Osteoblast (primary cell): ENCODE measurements at places on chromosomes 16 and 17. TPM values are rescaled to one million over a fixed set of nuclear protein-coding genes. Genes with fewer than 3 reads are reported as not detected.

GRCh38 chr16:75043175-75043895 is 44.5 kb downstream of the ZNRF1 start:
- DNase-seq = no peak

DNA sequence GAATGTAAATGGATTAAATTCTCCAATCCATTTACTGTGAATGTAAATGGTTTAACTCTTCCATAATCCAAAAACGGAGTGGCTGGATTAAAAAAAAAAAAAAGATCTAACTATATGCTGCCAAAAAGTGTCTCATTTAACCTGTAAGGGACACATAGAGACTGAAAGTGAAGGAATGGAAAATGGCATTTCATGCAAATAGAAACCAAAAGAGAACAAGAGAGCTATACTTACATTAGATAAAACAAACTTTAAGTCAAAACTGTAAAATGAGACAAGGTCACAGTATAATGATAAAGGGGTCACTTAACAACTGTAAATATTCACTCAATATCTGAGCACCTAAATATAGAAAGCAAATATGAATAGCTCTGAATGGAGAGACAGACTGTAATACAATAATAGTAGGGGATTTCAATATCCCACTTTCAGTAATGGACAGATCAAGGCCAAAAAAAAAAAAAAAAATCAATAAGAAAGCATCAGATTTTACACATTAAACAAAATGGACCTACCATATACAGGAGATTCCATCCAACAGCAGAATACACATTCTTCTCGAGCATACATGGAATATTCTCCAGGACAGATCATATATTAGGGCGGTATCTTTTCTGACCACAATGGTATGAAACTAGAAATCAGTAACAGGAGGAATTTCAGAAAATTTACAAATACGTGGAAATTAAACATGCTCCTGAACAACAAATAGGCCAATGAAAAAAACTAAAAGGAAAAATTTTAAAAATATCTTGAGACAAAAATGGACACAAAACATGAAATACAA is 36.4 kb downstream of the CDR2 start:
- DNase-seq = no peak

GRCh38 chr16:89476811-89477261 is 13.5 kb downstream of the ANKRD11 start:
- no peak for DNase-seq

- DNase-seq = no peak
These were observed 34.9 kb upstream of the NLRP1 start for GRCh38 chr17:5619088-5619740.

DNA sequence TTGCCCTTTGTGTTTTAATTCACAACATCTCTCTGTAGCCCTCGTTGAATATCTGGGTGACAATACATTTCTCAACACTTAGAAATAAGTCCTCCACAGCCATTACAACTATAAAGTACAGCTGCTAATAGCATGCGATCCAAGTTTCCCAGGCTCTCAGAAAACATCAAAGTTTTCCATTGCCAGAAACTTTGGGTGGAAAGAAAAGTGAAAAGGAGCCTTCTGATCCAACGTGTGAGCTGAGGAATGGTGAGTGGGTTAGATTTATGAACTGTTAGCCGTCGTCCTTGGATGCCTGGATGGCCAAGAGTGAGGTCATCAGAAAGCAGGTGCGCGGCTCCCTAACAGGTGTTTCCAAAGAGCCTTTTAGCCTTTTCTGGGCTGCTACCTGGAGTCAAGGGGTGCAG is 258.0 kb downstream of the PMP22 start:
- no peak for DNase-seq

Gene NPIPB4
- total RNA-seq = 42.7 and 77.5 TPM in 2 replicates

Gene TP53TG3B
- total RNA-seq = 0.36 TPM in 1 of 2 replicates, not detected in the other

Gene CES5A
- total RNA-seq = not detected in 2 replicates

- DNase-seq = peak; percentile 96
These were observed 8.0 kb downstream of the FLYWCH1 start for GRCh38 chr16:2919511-2920255.

Gene PGP
- total RNA-seq = 14.1 and 14.4 TPM in 2 replicates

GRCh38 chr17:65364438-65364837 is 197.0 kb downstream of the AXIN2 start:
- DNase-seq = no peak

GRCh38 chr17:76405607-76405966 is 21.2 kb downstream of the SPHK1 start:
- DNase-seq = peak; percentile 59

- peak; percentile 86 for DNase-seq
These were observed 4.8 kb downstream of the SCGB1C2 start for GRCh38 chr17:142102-142661.

DNA sequence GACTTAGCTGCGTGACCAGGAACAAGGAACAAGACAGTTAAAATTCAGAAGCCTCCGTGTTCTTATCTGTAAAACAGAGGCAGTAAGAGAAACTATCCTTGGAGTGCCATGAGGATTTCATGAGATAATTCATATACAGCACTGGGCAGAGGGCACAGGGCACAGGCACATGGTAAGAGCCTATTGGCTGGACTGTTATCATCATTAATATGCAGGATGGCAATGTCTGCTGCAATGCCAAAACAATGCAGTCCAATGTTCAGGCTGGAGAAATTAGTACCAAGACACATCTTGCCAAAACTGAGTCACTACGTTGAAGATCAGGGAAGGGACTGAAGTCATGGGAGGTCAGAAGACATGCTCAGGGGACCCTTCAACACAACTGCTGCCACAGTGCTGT is 13.6 kb downstream of the CDRT4 start:
- DNase-seq = no peak

GRCh38 chr17:13593021-13593751 is 8.5 kb downstream of the HS3ST3A1 start:
- DNase-seq = no peak

Gene HOXB13
- total RNA-seq = not detected in 2 replicates

- DNase-seq = peak; percentile 88
These were observed 855 bp downstream of the TUFM start for GRCh38 chr16:28845293-28845692.

Gene CCDC40
- 8.3 and 11.8 TPM in 2 replicates for total RNA-seq

DNA sequence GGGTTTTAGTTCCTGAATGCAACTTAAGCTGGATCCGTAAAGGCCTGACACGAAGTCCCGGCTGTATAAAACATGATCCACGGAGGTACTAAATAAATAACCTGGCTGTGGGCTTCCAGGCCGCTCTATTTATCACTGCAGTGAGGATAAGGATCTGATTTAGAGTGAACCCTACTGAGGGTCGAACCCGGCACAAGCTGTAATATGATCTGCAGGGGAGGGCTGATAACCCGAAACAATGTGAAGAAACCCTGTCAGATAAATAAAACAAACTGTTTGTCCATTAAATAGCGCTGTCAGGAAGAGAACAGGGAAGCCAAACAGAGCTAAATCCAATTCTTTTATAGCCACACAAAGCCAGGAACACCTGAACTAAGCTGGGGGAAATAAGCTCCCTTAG is 375.6 kb upstream of the SALL1 start:
- no peak for DNase-seq

Gene HAP1
- under 0.01 TPM in 1 of 2 replicates, not detected in the other for total RNA-seq

DNA sequence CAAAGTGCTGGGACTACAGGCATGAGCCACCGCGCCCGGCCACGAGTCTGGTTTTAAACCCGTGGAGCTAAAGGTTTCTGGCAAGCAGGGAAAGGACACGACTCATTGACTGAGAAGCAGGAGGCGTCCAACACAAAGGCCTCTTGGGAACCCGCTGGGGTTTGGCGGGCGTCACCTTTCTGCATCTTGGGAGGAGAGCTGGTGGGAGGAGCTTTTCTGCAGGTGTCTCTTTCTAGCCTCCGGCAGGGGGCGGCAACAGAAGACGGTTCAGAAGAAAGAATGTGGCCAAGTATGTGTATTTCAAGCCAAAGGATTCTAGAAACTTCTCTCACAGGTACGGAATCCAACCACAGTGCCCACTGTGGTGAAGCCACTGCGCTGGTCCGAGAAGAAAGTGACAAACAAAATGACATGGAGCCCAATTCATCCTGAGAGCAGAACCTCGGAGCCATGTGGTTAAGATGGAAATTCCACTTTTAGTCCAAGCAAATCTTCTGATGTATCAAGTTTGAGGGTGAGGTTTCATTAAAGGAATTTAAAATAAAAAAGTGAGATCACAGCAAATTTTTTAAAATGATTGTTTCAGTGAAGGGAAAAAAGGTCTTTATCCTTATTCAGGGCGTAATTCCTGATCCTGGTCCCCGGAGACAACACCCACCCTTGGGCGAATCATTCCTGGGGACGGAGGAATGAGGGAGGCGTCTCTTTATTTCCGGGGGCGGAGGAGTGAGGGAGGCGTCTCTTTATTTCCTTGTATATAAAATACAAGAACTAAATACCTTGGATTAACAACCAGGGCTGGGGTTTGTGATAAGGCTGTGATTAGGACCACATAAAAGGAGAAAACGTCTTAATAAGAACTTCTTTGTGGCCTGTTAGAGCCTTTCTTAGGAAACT is 97.6 kb downstream of the MRM3 start:
- DNase-seq = peak; percentile 92

Gene PRSS21
- not detected in 2 replicates for total RNA-seq

Gene DRC3
- total RNA-seq = 1.8 and 2.9 TPM in 2 replicates

- DNase-seq = no peak
These were observed 17.2 kb downstream of the MRC2 start for GRCh38 chr17:62644487-62645173.

GRCh38 chr16:23452221-23452571 is 793 bp downstream of the COG7 start:
- DNase-seq = no peak

DNA sequence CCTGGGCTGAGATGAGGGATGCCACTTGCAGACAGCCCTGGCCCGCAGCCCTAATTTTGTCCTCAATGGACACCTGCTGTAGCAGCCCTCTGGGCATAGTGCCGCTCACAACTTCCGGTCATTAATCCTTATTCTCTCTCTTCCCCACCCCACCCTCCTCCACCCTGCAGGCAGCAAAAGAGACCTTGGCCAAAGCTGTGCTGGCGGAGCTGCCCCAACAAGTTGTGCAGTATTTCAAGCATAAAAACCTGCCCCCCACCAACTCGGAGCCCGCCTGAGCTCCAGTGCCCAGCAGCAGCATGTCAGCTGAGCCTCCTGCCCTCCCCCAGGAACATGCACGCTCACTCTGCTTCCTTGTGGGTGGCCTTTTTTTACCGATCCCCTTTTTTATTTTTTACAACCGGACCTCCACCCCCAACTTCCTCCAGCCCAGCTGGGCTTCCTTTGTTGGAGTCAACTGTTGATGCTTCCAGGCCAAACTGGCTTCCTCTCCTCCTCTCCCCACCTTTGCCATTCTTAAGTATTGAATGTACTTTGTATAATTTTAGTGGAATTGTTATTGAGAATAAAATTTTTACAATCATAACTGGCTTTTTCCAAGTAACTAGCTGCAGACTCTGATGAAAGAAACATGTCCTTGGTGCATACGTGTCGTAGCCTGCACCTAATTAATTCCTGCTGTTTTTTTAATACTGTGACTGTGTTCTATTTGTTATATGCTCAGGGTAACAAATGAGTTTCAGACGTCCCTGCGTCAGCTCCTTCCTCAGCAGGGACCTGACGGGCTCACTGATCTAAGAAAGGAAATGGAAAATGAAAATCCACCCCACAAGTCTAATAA is 38.2 kb downstream of the PSME3IP1 start:
- peak; percentile 83 for DNase-seq

- no peak for DNase-seq
These were observed 1.2 kb downstream of the AQP8 start for GRCh38 chr16:25217921-25218320.

GRCh38 chr16:86191663-86192062 is 292.7 kb downstream of the IRF8 start:
- DNase-seq = no peak

- DNase-seq = no peak
These were observed 40.2 kb downstream of the ARL4D start for GRCh38 chr17:43439041-43439440.

GRCh38 chr17:82064433-82065192 is 991 bp downstream of the DUS1L start:
- DNase-seq = peak; percentile 93

Gene EVI2B
- 4.0 and 6.2 TPM in 2 replicates for total RNA-seq

DNA sequence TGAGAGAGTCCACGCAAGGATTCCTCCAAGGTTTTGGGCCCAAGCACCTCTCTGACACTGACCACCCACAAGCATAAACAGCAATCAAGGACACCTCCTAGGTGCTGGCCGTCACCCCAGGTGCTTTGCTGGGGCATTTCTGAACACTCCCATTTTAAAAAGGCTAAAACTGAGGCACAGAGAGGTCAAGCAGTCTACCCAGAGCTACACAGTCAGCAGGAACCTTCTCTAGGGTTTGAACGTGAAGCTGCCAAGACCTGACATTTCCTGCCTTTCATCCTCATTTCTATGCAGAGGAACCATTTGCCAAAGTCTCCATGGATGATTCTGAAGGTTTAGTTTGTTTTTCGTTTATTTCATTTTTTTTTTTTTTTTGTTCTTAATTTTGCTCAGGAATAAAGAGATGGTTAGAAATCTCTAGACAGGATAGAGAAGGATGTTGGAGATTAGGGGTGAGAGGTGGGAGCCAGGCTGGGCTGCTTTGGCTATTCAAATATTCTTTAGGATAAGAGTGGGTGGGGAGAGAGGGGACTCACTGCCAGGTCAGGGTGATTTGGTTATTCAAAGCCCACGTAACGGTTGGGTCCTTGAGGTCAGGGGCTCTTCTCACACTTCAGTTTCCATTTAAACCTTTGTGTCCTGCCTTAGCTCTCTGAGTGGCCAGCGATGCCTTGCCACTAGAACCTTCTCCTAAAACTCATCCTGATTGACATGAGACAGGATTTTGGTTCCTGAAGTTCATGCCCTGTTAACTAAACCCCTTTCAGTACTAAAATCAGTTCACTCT is 6.2 kb downstream of the PLCG2 start:
- DNase-seq = peak; percentile 25

DNA sequence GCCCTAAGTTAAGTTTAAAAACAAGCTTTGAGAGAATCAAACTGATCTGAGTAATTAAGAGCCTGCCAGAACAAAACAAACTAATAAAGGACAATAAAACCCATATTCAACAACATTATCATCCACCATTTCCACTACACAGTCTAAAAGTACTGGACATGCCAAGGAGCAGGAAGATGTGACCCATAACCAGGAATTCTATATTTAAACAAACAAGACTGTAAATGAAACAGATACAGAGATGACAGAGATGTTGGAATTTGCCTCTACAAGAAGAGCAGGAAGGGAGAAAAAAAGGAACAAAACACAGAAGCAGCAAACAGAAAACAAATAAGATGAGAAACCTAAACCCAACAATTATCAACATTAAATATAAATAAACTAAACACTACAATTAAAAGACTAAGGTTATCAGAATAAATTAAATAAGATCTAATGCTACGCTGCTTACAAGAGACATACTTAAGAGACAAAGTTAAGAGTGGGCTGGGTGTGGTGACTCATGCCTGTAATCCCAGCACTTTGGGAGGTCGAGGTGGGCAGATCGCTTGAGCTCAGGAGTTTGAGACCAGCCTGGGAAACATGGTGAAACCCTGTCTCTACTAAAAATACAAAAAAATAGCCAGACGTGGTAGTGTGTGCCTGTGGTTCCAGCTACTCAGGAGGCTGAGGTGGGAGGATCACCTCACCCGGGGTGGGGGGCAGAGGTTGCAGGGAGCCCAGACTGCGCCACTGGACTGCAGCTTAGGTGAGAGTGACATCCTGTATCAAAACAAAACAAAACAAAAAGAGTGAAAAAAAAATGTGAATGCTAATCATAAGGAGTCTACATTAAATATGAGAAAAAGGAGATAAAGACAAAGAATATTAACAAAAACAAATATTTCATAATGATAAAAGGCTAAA is 50.6 kb downstream of the CREBBP start:
- DNase-seq = peak; percentile 71
